Endothelial cell of umbilical vein (primary cell): ENCODE measurements at places on chromosomes 5 and 9. TPM values are rescaled to one million over a fixed set of nuclear protein-coding genes. Genes with fewer than 3 reads are reported as not detected.

The COL15A1 gene
- total RNA-seq, result 0.05 TPM in 1 of 2 replicates, not detected in the other

The SLC34A3 gene
- not detected in 2 replicates for total RNA-seq

The TTC23L gene
- total RNA-seq, result 0.25 TPM in 1 of 2 replicates, not detected in the other

The SHC3 gene
- 0.16 and 2.0 TPM in 2 replicates for total RNA-seq

The CCDC180 gene
- 2.5 and 4.5 TPM in 2 replicates for total RNA-seq

The RGMB gene
- total RNA-seq, result 27.5 and 31.3 TPM in 2 replicates
